HS-27A (cell line): ENCODE measurements at places on chromosomes 3 and 15.

DNA sequence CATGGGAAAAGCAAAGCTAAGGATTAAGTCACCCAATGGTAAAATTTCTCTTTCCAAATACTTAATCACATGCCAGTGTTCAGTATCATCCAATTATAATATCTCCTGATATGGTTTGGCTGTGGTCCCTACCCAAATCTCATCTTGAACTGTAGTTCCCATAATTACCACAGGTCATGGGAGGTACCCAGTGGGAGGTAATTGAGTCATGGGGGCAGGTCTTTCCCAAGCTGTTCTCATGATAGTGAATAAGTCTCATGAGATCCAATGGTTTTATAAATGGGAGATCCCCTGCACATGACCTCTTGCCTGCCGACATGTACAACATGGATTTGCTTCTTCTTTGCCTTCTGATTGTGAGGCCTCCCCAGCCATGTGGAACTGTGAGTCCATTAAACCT is 26.1 kb upstream of the NMB start:
- no peak for DNase-seq

- no peak for DNase-seq
Measured at GRCh38 chr3:50208677-50209344, 3.7 kb downstream of the SLC38A3 start.

GRCh38 chr3:100482176-100482575 is 10.2 kb upstream of the TMEM45A start:
- DNase-seq, result no peak

GRCh38 chr3:168002786-168003368 is 92.8 kb downstream of the GOLIM4 start:
- no peak for DNase-seq

DNA sequence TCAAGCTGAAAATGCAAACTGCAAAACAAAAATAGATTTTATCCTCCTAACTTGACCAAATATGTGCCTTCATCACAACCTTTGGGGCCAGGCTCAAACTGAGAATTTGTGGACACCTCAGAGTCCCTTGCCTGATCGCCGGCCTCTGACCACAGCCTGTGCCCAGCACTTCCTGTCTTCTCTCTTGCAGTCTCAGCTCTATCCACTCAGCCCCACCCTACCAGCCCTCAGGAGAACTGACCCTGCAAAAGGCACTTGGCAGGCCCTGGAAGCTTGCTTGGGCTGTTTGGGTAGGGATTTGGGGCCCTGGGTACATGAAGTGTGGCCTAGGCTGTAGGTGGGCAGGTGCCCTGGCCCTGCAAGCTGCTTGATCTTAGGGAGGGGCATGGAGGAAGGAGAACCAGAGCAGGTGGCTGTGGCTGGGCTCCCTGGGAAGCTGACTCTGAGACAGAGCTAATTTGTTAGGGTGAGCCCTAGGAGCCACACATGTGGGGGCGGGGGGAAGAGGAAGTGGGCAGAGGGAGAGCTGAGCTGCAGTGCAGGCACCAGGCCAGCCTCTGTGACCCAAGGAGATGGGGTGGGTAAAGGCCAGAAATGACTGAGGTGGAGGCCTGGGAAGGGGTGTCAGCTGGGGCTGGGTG is 8.6 kb downstream of the CLEC3B start:
- no peak for DNase-seq

DNA sequence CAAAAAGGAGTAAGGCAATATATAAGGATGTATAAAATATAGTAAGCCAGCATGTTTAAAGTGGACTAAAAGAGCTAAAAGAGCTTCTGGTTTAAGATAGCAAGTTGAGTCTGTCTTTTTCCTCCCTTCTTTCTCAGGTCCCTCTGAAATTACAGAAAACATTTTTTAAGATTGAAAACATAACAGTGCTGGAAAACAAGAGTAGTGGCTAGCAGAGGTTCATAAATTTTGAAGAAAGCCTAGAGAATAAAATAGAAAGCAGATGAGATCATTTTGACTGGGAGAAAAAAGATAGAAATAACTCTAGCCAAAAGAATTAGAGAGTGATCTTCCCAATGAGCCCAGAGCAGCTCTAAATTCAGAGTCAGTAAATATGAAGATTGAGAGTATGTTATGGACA is 41.9 kb downstream of the ATP8B4 start:
- no peak for DNase-seq

GRCh38 chr15:85500729-85501128 is 120.3 kb downstream of the AKAP13 start:
- no peak for DNase-seq

DNA sequence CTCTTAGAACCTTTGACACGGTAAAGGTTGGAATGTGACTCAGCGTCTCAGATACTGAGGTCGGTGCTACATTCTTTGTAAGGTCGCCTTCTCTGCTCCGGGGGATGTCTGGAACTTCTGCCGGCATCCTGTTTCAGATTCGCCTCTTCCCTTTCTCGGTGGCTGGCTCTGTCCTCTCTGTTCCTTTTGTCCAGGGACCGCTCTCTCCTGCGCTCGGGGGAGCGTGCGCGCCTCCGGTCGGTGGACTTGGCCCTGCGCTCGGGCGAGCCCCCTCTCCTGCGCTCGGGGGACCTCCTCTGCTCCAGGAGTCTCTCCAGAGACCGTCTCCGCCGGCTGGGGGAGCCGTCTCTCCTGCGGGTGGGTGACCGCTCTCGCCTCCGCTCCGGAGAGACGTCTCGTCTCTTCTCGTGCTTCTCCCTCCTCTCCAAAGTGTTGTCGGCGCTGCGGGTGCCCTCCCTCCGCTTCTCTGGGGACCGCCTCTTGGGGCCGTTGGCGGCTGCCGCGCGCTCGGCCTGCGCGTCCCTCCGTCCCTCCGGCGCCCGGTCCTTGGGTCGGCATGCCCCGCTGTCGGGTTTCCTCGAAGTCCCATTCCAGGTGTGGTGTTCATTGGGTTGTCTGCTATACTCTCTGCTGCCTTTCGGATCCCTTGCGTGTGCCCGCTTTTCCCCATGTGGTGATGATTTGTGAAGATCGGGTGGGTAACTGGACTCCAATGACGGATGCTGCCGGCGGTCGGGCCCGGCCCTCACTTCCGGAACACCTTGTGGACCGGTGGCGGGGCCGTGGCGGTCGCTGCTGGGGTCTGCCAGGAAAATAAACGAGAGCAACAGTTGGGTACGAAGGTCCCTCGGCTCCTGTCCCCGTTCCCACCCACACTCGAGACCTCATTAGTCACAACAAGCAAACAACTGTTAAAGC is 668.8 kb upstream of the ADAMTS9 start:
- DNase-seq, result no peak

DNA sequence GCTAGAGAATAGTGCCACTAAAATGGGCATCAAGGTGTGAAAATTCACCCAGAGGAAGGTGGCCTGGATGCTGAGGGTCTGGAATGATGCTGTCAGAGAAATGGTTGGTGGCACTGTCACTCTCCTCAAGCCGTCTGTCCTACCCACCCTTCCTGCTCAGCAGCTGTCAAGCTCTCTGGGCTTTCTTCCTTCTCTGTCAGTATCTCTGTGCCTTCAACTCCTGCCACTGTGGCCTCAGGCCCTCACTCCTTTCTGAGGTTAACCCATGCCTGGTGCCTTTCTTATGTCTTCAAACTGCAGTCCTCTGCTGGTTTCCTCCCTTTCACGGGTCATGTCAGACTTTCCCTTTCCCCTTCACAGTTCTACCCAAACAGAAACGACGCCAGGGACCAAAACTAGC is 4.4 kb downstream of the MYO5C start:
- DNase-seq, result no peak

DNA sequence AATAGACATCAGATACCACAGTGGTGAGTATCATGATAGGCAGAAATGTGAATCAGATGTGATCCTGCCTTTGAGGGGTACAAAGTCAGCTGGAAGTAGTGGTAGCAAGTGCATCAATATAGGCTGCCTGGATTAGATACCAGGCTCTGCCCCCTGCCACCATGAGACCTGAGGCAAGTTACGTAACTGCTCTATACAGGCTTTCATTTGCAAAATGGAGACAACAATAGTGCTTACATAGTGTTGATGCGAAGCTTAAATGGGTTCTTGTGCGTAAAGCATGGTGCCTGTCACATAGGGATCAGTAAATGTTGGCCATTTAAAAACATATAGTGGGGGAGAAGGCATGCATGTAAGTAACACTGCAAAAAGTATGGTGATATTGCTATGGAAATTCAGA is 158.0 kb downstream of the RYR3 start:
- DNase-seq, result no peak

DNA sequence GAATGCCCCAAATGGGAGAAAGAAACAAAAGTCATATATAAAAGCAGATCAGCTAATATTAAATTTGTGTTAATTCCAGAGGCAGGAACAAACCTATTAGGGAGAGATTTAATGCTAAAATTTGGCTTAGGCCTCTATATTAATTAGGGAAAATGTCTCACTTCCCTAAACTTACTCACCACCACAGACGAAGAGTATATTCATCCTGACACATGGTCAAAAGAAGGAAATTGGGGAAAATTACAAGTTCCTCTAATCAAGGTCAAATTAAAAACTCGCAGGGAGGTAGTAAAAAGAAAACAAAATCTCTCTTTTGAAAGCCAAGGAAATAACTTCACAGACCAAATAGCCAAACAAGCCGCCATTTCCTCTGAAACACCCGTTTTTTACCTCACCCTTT is 32.2 kb downstream of the GRM2 start:
- no peak for DNase-seq

DNA sequence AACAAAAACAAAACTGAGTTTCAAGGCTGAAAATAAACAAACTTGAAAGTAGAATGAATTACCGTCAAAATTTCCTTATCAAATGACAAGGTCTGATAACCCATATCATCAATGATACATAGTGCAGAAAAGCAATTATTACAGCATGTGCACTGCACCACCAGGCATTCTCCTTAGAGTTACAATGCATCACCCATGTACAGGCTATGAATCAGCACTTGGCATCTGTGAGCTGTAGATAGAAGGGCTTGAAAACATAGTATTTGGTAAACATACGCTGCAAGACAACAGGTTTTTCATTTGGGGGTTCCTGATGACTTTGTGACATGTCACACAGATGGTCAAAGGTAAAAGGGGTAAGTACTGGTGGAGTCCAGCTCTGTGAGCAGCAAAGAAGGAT is 265.1 kb downstream of the CTNNB1 start:
- no peak for DNase-seq

- DNase-seq, result no peak
Measured at GRCh38 chr3:10471054-10471688, 34.2 kb downstream of the ATP2B2 start.

DNA sequence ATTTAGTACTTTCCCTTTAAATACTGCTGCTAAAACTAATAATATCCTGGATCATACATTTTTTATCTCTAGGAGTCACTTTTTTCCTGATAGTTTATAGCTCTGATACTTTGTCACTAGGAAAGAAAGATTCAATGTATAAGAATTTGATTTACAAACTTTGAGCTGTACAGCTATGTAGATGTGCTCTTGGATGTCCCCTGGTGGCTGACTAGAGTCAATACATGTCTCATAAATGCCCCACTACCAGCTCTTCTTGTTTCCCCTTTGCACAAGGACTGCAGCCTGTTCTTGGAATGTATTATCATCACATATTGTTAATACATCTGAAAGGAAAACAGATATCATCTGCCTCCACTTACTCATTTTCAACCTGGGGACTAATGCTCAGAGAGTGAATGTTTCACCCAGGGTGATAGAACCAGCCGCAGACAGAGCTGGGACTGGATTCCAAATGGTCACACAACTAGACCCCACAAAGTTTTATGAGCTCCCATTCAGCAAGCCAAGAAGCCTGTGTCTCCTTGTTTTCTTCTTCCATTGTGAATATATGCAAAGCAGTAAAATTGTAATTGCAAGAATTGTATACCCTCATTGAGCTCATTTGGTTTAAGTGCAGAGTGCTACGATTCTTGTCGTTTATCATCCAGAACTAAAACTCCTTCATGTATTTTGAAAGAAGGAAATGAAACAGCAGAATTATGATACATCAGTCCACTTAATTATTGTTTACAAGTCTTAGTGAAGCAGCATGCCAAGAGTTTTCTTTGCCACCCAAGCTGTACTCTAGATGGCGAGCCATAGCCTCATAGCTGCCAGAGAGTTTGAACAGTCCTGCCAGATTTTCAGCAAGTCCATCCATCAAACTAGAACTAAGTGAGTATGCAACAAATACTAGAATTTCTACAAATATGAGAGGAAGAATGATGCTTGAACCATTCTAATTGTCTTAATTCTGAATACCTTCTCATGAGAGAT is 261.6 kb upstream of the LMCD1 start:
- DNase-seq, result peak; percentile 33

DNA sequence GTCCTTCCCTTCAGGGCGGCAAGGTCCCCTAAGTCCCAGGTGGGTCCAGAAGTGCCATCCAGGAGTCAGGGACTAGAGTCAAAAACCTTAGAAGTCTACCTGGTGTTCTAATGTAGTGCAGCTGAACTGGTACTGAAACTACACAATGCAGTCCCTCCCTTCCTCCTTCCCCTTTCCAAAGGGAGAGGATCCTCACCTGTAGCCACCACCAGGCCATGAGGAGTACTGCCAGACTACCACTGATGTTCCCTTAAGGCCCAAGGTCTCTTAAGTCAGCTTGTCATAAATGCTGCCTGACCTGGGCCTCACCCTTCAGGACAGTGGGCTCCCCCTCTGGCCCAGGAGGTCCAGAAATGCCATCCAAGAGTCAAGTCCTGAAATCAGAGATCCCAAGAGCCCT is 98.9 kb downstream of the ULK4 start:
- DNase-seq, result no peak

DNA sequence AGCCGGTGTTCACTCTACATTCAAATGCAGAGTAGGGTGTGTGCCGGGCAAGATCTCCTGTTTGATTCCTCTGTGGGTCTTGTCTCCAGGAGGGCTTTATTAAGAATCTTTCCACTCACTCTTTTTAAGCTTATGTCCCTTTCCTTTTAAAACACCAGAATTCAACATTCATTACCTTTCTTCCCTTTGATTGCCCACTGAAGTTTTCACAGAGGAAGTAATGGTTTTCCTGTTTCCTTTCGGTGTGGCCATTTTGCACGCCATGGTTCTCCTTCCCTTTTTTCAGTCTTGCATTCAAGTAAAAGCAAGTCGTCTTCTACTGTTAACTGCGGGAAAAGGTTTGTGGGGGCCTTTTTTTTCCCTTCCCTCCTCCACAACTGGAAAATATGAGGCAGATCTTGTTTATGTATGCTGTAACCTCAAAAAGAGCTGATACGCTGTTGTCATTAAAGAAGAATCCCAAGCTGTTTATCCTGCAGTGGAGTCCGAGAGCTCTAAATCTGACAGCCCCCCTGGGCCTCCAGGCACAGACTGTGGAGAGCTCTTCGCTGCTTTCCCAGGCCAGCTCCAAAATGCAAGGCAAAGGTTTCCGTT is 40.5 kb downstream of the FILIP1L start:
- DNase-seq, result no peak

- no peak for DNase-seq
Measured at GRCh38 chr3:120174811-120175539, 80.7 kb upstream of the GSK3B start.

GRCh38 chr3:126025116-126025729 is 56.2 kb downstream of the ROPN1B start:
- DNase-seq, result no peak

DNA sequence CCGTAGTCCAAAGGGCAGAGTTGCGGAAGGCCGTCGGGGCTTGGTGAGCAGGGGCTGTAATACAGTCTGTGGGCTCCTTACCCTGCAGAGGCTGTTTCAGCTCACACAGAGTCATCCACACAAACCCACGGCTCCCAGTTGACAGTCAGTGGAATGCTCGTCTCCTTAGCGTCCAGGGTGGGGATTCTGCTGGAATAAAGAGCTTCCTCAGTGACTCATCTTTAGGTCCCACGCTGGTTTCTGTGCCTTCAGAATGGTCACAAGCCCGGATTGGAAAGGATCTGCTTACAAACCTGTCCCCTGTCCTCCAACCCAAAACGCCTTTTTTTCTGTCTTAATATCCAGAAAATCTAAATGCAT is 201.3 kb upstream of the TPM1 start:
- no peak for DNase-seq

- DNase-seq, result no peak
Measured at GRCh38 chr3:185042312-185043050, 110.4 kb downstream of the C3orf70 start.

GRCh38 chr15:76078285-76078877 is 18.6 kb downstream of the TMEM266 start:
- no peak for DNase-seq
